Stimulated activated CD4-positive, alpha-beta T cell treated with anti-CD3 and anti-CD28 coated beads, Interleukin-1b, Interleukin-23, amount 100 ng/mL, for 24 hours (primary cell): ENCODE measurements at places on chromosomes 4 and X.

- no peak for DNase-seq
Measured at GRCh38 chr4:74531963-74532794, 87.2 kb downstream of the AREG start.

- DNase-seq, result no peak
Measured at GRCh38 chrX:20217271-20217670, 49.4 kb downstream of the RPS6KA3 start.

DNA sequence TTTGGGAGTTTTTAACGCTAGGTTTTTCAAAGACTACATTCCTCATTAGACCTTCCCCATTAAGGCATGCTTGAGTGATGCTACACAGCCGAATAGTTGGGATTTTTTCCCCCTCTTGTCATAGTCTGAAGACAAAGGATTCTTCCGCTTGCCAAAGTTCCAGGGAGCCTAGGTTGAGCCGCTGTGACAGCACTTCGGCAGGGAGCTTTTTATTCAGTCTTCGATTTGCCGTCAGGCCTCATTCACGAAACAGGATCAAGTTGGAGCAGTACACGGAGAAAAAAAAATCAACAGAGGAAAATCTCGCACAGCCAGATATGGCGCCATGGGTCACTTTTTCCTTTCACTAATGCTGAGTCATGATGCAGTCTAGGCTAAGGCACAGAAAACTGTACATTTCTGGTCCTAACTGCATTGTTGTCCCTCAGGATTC, 24.3 kb downstream of the SHROOM3 start:
- DNase-seq, result no peak

- no peak for DNase-seq
Measured at GRCh38 chr4:16192057-16192456, 34.2 kb downstream of the TAPT1 start.

- no peak for DNase-seq
Measured at GRCh38 chrX:132561483-132561882, 72.6 kb upstream of the MBNL3 start.

DNA sequence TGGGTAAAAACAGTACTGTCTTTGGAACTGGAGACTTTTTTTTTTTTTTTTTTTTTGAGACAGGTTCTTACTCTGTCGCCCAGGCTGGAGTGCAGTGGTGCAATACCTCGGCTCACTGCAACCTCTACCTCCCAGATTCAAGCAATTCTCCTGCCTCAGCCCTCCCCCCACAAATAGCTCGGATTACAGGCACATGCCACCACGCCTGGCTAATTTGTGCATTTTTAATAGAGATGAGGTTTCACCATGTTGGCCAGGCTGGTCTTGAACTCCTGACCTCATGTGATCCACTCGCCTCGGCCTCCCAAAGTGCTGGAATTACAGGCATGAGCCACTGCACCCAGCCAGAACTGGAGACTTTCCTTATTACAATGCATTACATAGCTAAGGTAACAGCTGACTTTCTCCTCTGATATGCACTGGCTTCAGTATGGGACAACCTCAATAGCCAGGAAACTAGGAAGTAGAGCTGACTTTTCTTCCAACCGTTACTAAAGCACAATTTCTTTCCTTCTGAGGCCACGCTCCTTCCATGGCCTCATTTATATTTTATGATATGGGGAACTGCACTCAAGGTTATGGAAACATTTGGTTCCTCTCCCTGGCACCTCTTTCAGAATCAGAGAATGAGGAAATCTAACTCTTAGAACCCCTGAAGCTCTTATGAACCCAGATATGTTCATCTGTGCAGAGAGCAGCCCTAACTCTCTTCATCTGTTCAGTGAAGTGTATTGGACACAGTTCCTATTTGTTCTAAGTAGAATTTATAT, 53.5 kb upstream of the FAM9B start:
- no peak for DNase-seq

- no peak for DNase-seq
Measured at GRCh38 chrX:95884186-95884585, 800.5 kb upstream of the DIAPH2 start.

- DNase-seq, result no peak
Measured at GRCh38 chr4:129526812-129527211, 430.9 kb downstream of the C4orf33 start.

- DNase-seq, result no peak
Measured at GRCh38 chr4:108783665-108784463, 21.0 kb upstream of the ETNPPL start.

- DNase-seq, result peak; percentile 25
Measured at GRCh38 chrX:54495814-54496516, at the start of gene FGD1. TSS of gene FGD1 (minus strand) at chrX:54496234. CDS start at chrX:54495432, 802 bp downstream.

GRCh38 chr4:27873596-27873995, 1013.0 kb downstream of the STIM2 start:
- DNase-seq, result no peak

GRCh38 chr4:154164931-154165839, 326.4 kb downstream of the DCHS2 start:
- DNase-seq, result no peak

DNA sequence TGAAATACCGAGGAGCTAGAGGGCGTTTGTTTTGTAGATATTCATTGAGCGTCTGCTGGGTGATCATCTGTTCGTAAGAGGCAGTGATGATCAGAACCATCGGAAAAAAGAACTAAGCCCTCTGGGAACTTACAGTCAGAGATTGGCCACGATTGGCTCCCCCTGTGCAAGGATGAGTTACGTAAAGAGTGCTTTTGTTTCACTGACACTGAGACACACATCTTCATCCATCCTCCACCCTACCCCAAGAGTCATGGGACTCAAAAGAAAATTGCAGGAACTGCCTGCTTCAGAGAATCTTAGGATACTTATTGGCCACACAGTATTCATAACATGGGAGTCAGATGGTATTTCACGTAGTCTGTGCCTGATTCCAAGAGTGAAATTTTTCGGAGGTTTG, 62.1 kb downstream of the GEMIN8 start:
- no peak for DNase-seq

- DNase-seq, result no peak
Measured at GRCh38 chrX:86348669-86349068, 200.4 kb downstream of the DACH2 start.

GRCh38 chr4:184444215-184444952, 30.0 kb downstream of the IRF2 start:
- no peak for DNase-seq

GRCh38 chr4:132383571-132384199, 765.4 kb upstream of the PCDH10 start:
- DNase-seq, result no peak

GRCh38 chrX:70969635-70970481, 39.0 kb upstream of the SLC7A3 start:
- DNase-seq, result no peak

DNA sequence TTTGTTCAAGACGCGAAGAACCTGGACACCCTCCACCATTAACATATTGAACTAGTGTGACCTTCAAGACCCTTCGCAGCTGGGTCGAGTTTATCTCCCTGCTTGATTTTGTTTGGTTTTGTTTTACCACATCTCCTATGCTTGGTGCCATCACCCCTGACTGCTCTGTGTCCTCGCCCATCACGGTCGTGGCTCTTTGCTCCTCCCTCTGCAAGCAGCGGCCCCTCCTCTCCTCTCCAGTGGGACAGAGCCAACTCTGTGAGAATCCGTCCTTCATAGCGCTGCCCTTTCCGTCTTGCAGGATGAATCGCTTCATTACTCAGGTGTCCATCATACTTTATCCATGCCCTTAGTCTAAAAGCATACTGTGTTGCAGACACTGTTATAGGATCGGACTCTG, 9.1 kb upstream of the FAM149A start:
- DNase-seq, result no peak
